ENCODE measurements at places on chromosomes 2 and 18.

DNA sequence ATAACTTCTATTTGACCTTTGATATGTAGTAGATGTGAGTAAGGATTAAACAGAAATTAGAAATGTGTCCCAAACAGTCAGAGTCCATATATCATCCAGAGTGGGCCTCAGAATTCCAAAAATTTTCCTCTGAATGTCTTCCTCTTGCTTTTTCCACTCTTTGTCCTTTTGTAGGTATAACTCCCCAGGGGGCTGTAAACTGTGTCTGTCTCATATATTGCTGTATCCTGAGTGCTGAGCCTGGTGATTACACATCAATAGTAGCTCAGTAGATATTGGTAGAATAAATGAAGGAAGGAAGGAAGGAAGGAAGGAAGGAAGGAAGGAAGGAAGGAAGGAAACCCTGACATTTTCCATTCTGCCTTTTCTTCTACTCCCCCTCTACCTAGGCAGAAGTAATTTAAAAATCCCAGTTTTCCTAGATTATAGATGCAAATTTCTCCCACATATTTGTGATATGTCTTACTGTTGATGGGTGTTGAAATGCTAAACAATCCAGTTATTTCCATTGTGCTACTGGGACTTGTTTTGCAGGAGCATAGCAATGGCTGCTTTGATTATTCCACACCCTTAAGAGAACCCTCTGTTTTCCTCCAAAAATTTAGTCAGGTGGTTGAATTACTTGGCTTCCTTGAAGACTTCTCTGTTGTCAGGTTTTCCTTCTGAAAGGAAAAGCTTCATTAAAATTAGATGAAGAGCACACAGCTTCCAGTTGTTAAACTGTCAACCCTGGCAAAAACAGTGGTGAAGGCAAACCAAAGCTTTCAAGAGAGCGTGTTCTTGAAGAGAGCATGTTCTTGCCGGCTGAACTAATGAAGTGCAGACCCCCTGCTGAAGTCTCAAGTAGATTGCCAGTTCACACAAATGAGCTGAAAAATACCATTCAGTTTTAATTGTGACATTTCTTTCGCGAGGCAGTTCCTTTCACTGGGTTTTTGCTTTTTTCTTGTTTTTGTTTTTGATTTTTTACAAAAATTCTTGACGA lies 147.8 kb downstream of the KCNE4 start:
- DNase-seq = no peak

GRCh38 chr2:109129921-109130722 lies 1.1 kb downstream of the SH3RF3 start:
- no peak for DNase-seq

DNA sequence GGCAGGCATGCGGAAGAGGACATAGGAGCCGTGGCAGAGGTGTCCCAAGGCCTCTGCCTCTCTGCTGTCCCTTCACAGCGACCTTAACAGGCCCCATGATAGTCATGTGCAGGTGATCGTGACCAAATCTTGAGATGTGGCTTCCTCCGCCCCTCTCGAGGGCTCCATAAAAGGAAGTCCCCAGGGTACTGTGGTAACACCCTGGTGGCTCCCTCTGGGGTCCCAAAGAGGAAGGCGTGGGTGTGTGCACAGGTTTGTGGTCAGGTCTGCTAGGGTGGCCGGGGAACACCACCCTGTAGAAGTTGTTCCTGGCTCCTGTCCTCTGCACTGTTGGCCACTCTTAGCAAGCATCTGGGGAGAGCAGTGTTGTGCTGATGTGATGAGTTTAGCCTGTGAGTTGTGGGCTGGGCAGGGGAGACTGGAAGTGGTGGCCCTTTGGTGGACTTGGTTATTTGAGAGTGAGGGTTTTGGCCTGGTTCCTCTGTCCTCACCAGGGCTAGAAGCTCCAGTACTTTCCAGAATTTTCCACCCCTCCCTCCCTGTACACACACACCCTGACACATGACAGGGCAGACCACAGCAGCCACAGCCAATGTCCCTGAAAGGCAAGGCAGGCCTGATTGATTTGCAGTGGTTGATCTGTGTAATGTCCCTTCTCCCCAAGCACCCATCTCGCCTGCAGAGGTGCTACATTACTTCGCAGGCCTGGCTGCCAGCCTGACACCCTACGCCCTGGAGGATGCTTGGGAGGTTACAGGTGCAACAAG lies 68.9 kb upstream of the BOD1L2 start:
- no peak for DNase-seq

DNA sequence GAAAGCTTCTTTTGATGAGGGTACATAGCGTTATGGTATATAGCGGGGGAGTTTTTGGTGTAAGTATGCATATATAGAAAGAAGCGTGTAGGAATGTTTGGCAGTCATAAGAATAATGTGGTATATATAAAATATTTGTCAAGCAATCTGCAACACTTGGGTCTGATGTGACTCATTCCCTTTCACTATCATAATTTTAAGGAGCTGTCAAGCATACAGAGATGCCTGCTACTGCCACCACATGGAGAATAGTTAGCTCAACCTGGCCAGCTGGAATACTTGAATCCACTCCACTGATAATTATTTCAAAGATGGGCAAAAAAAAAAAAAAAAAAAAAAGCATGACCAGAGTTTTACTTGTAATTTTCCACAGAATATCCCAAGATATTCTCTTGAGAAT lies 559.8 kb upstream of the REG3G start:
- DNase-seq = no peak

DNA sequence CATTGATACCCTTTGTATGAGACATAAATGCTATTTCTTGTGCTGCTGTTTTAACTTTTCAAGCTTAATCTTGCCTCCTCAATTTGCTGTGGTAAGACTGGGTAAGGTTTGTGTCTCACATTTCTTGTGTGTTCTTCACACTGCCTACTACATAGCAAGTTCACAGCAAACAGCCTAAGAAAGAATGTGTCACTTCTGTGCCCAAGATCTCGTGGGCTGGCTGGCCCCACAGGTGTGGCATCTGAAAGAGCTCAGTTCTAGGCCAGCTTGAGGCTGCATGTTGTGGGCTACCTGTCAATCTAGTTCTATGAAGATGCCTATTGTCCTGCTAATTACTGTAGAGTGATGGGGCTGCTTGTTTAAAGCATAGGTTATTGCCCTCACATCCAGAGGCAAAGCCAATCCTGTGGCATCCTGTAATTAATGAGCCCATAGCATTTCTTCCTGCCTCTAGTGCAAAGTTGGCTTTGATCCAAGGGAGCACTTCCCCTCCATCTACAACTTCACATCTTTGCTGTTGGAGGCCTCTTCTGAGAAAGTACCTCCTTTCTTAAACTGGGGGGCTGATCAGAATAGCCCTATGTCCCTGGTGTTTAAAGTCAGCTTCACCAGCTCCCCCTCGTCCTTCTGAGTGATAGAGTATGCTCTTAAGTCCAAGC lies 40.9 kb upstream of the ASPRV1 start:
- no peak for DNase-seq

GRCh38 chr2:60067006-60067405 lies 486.4 kb downstream of the BCL11A start:
- no peak for DNase-seq

GRCh38 chr2:235505181-235505741 lies 11.4 kb downstream of the AGAP1 start:
- DNase-seq = no peak

- no peak for DNase-seq
Observed at GRCh38 chr18:48641981-48642380, 103.2 kb downstream of the CTIF start.

GRCh38 chr2:106122157-106122556 lies 71.9 kb downstream of the UXS1 start:
- DNase-seq = no peak

- DNase-seq = no peak
Observed at GRCh38 chr2:220489121-220489520, 861.7 kb downstream of the SLC4A3 start.

GRCh38 chr2:188850786-188851185 lies 123.4 kb upstream of the COL3A1 start:
- no peak for DNase-seq

GRCh38 chr2:200585730-200586643 lies at the start of gene AOX1:
TSS of gene AOX1 (plus strand) at chr2:200586014. CDS start at chr2:200586109, 95 bp downstream.
- peak; percentile 22 for DNase-seq

All from progenitor cell of endocrine pancreas (in vitro differentiated cells).